Activated T-helper 1 cell treated with anti-CD3 and anti-CD28 coated beads, Interleukin-12 subunit alpha, Interleukin-12 subunit beta, Interleukin-2, Interleukin-4 antibody, amounts not matched to agents 30 ng/mL and 10 ng/mL and 1 ng/mL, durations not matched to agents 14 hours and 24 hours and 36 hours (primary cell): ENCODE measurements at places on chromosomes 3 and 15. TPM values are rescaled to one million over a fixed set of nuclear protein-coding genes. Genes with fewer than 3 reads are reported as not detected.

DNA sequence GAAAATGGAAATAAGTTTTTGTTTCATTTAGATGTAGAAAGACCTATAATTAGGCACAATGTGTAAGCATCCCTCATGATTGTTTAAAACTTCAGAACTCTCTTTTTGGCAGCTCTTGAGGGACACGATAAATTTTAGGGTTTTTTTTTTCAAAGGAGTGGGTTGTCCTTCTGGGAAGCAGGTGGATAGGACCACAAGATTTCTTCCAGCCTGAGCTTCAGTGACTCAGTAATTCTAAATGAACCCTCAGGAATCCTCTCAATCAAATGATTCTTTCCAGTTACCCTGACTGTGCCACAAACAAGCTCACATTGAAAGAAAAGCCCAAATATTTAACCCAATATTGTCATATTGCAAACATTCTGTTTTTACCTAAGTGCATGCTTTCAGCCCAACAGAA lies 45.1 kb downstream of the COL8A1 start:
- H3K27me3 ChIP-seq = peaks cover 5% of the 10 kb centered on the region
- no peak overlapping the region for H3K4me3 ChIP-seq
- H3K4me1 ChIP-seq = no peaks in the 10 kb centered on the region
- no peak for DNase-seq
- no peaks in the 10 kb centered on the region for H3K36me3 ChIP-seq

DNA sequence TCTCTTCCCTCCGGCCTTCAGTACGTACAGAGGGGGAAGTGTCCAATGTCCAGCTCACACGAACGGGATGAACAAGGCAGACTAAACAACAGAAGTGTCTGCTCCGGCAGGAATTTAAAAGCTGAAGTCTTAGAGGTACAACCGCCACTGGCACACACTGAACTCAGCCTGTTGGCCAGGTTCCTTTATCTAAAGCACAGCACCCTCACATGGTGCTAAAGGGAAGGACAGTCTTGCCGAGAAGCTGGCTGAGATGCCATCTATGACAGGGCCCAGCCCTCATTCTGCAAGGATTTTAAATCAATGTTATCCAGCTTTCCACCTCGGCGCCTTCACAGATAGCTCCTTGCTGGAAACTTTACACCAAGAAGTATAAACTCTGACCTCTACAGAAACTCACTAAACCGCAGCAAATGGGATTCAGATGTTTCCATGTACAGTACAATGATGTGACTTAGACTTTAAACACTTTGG lies 2.8 kb downstream of the ADAMTS17 start:
- no peaks in the 10 kb centered on the region for H3K36me3 ChIP-seq
- peaks cover 35% of the 10 kb centered on the region for H3K27me3 ChIP-seq
- peak; percentile 54 for DNase-seq
- H3K4me1 ChIP-seq = peaks cover 14% of the 10 kb centered on the region
- H3K4me3 ChIP-seq = peak overlapping the region; percentile 69

DNA sequence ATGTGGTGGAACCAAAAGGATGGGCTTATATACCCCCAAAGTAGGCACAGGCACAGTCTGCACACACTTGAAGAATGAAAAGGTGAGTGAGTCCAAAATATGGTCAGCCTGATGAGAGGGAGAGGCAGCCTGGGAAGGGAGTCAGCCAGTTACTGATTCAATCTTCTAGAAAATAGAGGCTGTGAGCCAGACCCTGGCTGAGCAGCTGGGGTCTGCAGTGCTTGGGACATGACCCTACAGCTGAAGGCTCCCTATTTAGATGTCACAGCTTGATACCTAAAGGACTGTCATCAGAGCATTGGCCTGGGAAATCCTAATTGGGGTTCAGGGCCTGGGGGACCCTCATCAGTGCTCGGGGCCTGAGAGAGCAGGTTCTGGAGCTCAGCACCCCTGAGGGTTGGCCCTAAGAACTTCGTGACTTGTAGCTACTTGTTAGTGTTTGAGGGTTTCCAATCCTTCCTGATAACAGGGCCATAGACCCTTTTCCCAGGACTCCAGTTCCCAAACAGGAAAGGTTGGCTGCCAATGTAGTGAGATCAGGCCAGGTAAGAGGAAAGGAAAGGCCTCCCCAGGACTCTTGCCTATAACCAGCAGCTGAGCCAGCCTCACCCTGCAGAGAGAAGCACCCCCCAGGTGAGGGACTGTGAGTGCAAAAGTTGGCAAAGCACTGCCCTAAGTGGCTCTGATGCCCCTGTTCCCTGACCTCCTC lies 54.7 kb upstream of the SLCO2A1 start:
- DNase-seq = no peak
- no peak overlapping the region for H3K27ac ChIP-seq
- no peak overlapping the region for H3K4me3 ChIP-seq
- H3K4me1 ChIP-seq = no peaks in the 10 kb centered on the region
- peaks cover 2% of the 10 kb centered on the region for H3K27me3 ChIP-seq

DNA sequence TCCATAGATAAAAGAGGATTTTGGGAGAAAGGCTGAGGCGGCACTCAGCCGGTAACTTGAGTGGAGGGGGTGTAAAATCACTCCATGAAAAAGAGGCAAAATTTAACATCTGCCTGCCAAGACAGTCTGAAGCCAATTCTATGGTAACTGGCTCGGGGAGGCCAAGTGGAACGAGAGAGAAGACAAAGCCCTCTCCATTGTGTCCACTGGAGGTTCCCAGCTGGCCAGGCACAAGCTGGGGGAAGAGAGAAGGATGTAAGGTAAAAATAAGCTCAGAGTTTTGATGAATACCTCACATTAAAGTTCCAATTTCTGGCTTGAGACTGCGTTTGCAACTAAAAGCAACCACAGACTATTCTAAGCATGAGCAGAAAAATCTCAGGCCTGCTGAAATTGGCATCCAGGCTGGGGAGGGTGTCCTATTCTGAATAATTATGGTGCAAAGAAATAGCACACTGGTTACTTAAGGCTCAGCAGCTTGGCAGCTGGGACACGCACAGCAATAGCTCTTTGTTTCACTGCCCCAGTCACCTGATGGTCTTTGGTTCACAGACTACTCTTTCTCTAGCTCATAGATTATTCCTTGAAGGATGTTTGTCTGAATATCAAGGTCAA lies 48.8 kb downstream of the CHRD start:
- DNase-seq = no peak
- no peaks in the 10 kb centered on the region for H3K36me3 ChIP-seq
- peaks cover 10% of the 10 kb centered on the region for H3K27me3 ChIP-seq
- H3K4me1 ChIP-seq = no peaks in the 10 kb centered on the region

RBP2 gene
- not detected in 2 replicates for total RNA-seq

DNA sequence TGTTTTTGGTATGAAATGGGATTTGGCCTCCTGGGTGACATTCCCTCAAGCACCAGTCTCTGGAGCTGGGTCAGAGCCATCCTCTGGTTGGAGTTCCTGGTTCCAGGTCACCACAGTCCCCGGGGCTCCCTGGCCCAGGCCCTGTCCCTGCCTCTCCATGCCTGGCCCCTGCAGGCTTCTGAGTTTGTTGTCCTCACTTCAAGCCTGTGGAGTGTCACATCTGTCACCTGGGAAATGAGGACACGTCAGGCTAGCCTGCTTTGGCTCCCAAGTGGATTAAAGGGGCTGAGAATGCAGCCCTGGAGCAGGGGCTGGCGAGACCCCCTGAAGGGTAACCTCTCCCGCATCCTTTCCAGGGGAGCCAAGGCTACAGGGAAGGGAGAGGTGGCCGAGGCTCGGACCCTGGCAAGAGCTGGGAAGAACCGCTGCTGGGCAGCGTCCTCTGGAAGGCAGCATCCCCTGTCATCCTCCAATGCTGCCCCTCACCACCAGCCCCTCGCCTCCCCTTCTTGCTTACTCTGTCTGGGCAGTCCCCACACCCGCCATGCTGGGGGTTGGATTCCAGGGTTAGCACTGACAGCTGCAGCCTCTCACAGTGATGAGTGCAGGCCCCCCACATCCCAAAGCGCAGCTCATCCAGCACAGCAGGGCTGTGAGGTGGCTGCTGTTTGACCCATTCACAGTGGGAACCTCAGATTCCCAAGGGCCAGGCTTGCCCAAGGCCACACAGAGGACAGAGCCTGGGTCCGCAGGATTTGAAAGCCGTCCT lies 75.5 kb upstream of the IQSEC1 start:
- H3K4me1 ChIP-seq = peaks cover 10% of the 10 kb centered on the region
- no peak for DNase-seq
- peaks cover 2% of the 10 kb centered on the region for H3K27me3 ChIP-seq

ATP13A5 gene
- total RNA-seq = not detected in 2 replicates

- H3K36me3 ChIP-seq = peaks cover 20% of the 10 kb centered on the region
- no peak overlapping the region for H3K4me3 ChIP-seq
- no peak for DNase-seq
- H3K27ac ChIP-seq = no peak overlapping the region
Measured at GRCh38 chr15:64696481-64696880, 78.9 kb downstream of the RBPMS2 start.

DNA sequence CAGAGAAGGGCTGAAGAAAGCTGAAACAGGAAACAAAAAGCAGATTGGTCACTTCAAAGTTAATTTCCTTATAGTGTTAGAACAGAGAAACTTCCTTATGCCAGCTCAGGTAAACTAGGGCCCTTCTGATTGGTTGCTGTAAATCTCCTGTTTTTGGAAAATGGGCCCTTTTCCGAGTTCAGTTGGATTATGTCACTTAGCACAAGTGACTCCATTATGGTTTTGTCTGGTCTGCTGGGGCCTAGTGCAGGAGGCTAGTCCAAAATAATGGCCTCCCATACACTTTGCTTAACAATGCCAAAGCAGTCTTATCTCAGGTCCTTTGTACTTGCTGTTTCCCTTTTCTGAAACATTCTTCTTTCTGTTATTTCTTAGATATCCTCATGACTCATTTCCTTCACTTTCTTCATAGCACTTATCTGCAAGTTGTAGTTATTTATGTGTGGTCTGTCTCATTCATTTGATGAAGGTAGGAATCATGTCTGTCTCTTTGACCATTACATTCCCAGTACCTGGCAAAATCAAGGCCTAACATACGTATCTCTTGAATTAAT lies 7.7 kb upstream of the DCP1A start:
- H3K27ac ChIP-seq = no peak overlapping the region
- no peaks in the 10 kb centered on the region for H3K36me3 ChIP-seq
- peaks cover 4% of the 10 kb centered on the region for H3K27me3 ChIP-seq
- H3K4me3 ChIP-seq = no peak overlapping the region
- DNase-seq = no peak

DNA sequence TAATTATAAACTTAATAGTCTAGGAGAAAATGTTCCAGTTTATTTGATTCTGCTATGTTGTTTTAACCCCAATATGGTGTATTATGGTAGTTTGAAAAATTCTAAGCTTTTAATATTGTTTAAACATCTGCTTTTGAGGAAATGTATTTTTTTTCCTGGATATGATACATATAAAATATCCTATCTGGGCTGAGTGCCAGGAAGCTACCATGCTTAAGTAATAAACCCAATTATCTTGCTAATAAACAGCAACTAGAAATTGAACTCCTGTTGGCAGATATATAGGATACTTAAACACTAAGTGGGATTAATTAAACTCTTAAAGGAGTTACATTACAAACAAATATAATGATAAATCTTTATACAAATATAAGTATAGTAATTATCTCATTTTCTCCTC lies 293.7 kb upstream of the GRM7 start:
- DNase-seq = no peak
- H3K27ac ChIP-seq = no peak overlapping the region
- H3K4me3 ChIP-seq = no peak overlapping the region
- no peaks in the 10 kb centered on the region for H3K27me3 ChIP-seq
- H3K36me3 ChIP-seq = no peaks in the 10 kb centered on the region

SLC7A14 gene
- total RNA-seq = not detected in 2 replicates

GRCh38 chr3:24294150-24294549 lies 200.5 kb downstream of the THRB start:
- no peaks in the 10 kb centered on the region for H3K4me1 ChIP-seq
- H3K27me3 ChIP-seq = peaks cover 2% of the 10 kb centered on the region
- no peak overlapping the region for H3K4me3 ChIP-seq
- DNase-seq = no peak
- H3K36me3 ChIP-seq = no peaks in the 10 kb centered on the region
- no peak overlapping the region for H3K27ac ChIP-seq

DNA sequence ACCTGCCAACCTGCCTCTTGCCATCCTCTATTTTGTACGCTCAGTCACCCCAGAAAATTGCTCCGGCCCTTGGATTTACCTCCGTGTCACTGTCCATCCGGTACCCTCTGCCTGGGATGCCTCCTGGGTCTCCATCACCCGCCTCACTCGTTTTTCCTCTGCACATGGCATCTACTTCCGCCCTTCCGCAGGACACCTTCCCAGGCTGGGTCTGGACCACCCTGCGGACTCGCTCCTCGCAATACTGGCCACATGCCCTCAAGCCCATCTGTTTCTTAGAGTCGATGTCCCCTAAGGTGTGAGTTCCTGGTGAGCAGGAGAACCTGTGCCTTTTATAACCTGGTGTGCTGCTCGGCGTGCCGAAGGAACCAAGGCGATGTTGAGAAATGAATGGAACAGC lies 58.5 kb downstream of the APBA2 start:
- peaks cover 15% of the 10 kb centered on the region for H3K4me1 ChIP-seq
- no peak overlapping the region for H3K27ac ChIP-seq

ITPKA gene
- total RNA-seq = 2.8 and 3.1 TPM in 2 replicates

SLC12A1 gene
- not detected in 2 replicates for total RNA-seq

GRCh38 chr15:62456011-62456920 lies 291.2 kb upstream of the C2CD4B start:
- DNase-seq = no peak
- H3K36me3 ChIP-seq = no peaks in the 10 kb centered on the region
- H3K4me3 ChIP-seq = no peak overlapping the region
- no peak overlapping the region for H3K27ac ChIP-seq
- H3K27me3 ChIP-seq = no peaks in the 10 kb centered on the region

- peaks cover 5% of the 10 kb centered on the region for H3K36me3 ChIP-seq
- H3K4me1 ChIP-seq = peaks cover 36% of the 10 kb centered on the region
- H3K27me3 ChIP-seq = no peaks in the 10 kb centered on the region
Measured at GRCh38 chr15:78264304-78265136, at the start of gene DNAJA4. Gene DNAJA4 (plus strand): TSS chr15:78264562. CDS start chr15:78264764, 202 bp downstream.

GRCh38 chr3:9122732-9123364 lies 126.6 kb downstream of the SRGAP3 start:
- no peaks in the 10 kb centered on the region for H3K27me3 ChIP-seq
- H3K27ac ChIP-seq = no peak overlapping the region
- H3K4me3 ChIP-seq = no peak overlapping the region
- no peaks in the 10 kb centered on the region for H3K4me1 ChIP-seq
- DNase-seq = no peak

GRCh38 chr3:45646051-45646585 lies 43.1 kb upstream of the SACM1L start:
- no peak overlapping the region for H3K27ac ChIP-seq
- peaks cover 3% of the 10 kb centered on the region for H3K36me3 ChIP-seq
- no peak overlapping the region for H3K4me3 ChIP-seq
- peaks cover 3% of the 10 kb centered on the region for H3K4me1 ChIP-seq
- DNase-seq = no peak
- no peaks in the 10 kb centered on the region for H3K27me3 ChIP-seq

PLSCR2 gene
- total RNA-seq = not detected in 2 replicates

GRCh38 chr3:127077505-127078064 lies 94.7 kb downstream of the PLXNA1 start:
- no peaks in the 10 kb centered on the region for H3K36me3 ChIP-seq
- no peak for DNase-seq
- no peak overlapping the region for H3K4me3 ChIP-seq
- H3K4me1 ChIP-seq = peaks cover 10% of the 10 kb centered on the region

GRCh38 chr3:156135921-156136638 lies 15.7 kb downstream of the KCNAB1 start:
- H3K4me1 ChIP-seq = no peaks in the 10 kb centered on the region
- no peak overlapping the region for H3K4me3 ChIP-seq
- peaks cover 16% of the 10 kb centered on the region for H3K27me3 ChIP-seq
